ENCODE measurements at places on chromosomes 2 and 18.
A peak's percentile ranks its signal among the peaks of the same experiment; 100 is the strongest.

DNA sequence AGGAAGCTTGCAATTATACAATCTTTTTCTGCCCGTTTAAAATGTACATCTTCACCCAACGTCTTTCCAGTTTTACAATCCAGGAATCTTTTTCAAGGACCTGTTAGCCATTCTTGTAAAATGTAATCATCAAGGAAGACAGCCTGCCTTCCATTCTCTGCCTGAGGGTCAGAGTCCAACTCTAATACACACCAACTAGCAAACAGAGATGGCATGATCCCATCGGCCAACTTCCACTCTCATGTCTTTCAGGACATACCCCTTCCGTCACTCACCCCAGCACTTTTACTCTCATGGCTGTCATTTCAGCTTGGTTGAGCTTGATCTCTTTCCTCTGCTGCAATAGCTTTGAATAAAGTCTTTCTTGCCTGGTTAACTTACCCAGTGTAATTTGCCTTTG, 172.5 kb upstream of the NETO1 start:
- DNase-seq: no peak

- no peak for DNase-seq
These were observed 142.4 kb upstream of the ALPP start for GRCh38 chr2:232236200-232236599.

DNA sequence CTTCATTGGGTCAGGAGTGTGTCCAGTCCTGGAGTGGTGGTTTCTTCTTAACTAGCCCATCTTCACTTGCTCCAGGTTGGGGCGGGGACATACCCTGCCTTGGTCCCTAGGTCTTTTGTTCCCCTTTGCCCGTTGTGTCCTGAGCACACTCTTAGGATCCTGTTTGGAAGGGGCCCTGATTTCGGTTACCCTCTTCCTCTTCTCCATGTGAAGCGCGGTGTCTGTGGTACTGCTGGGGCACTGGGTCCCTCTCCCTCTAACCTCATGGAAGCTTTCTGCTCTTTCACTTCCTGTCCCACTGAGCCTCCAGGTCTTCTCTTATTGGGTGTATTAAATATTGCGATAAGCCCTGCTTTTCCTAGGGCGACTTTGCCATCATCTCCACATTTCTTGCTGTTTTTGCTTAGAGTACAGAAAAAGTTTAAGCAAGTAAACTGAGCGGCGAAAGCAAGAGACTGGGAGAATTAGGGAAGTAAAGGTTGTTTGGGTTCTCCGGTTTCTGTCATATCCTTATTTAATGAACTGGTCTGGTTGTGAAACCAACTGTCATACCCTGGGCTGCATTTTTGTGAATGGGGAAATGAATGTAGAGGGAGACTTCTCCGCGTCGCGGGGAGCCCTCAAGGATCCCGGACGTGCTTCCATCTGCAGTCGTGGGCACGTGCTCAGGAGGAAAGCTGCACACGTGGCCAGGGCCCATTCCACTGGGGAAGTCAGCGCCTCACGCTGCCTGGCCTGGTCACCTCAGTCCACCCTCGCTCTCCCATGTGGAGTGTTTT, 73.8 kb upstream of the B3GNT7 start:
- DNase-seq: no peak

DNA sequence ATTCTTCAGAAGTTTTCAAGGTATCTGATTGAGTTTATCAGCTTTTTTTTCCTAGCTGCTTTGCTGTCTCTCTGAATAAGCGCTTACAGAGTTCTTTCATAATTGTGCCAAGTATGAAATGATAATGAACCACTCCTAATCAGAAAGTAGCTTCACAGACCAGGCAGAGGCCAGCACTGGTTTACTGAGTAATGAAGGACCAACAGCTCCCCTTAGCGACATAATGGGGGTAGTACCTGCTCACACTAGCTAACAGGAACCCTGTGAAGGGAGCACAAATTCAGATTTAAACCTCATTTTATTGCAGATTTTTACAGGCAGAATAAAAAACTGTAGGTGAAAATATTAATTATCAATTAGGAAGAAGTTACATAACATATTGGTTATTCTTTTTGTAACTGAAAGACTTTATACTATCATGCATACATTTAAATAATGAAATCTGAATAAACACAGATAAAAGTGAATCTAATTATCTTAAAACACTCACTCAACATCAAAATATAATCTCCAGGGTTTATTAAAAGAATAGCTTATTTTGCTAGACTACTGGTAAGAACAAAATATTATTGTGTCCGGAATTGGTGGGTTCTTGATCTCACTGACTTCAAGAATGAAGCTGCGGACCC, 53.7 kb upstream of the LRRC30 start:
- DNase-seq: peak; percentile 11

GRCh38 chr2:7899923-7900322, 781.9 kb upstream of the ID2 start:
- DNase-seq: no peak

- DNase-seq: no peak
These were observed 164.3 kb downstream of the NEDD4L start for GRCh38 chr18:58208207-58208932.

DNA sequence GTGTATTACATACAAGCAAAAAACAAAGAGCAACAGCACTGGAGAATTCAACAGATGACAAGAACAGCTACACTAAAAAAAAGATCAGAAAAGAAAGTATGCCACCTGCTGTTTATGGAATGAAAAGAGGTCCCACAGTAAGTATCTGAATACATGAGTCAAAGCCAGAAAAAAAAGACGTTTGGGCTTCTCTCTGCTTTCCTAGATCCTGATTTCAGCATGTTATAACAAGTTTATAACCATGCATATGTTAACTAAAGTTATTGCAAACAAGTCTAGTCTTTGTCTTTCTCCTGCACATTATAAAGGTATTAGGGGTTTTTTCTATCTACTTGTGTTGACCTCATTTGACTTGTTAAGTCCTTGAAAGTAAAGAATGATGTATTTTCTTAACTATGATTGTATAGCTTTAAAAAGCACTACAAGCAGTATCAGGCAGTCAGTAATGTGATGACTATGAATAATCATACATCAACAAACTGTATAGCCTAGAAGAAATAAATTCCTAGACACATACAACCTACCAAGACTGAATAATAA, 108.5 kb upstream of the COL5A2 start:
- no peak for DNase-seq

DNA sequence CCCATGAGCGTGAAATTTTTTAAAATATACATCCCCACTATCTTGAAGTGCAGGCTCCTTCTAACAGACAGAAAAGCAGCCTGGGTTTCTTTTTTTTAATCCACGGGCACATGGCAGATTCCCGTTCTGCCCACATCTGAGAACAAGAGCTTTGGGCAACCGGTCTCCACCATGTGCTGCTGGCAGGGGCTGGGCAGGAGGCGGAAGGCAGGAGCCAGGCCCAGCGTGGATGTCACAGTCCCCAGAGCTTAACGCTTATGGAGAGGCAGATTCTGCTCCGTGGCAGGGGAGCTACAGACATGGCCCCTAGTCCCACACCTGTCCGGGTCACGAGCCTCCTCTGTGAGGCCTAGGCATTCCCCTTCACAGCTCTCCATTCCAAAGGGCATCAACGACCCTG, 503.0 kb upstream of the MYT1L start:
- DNase-seq: no peak

DNA sequence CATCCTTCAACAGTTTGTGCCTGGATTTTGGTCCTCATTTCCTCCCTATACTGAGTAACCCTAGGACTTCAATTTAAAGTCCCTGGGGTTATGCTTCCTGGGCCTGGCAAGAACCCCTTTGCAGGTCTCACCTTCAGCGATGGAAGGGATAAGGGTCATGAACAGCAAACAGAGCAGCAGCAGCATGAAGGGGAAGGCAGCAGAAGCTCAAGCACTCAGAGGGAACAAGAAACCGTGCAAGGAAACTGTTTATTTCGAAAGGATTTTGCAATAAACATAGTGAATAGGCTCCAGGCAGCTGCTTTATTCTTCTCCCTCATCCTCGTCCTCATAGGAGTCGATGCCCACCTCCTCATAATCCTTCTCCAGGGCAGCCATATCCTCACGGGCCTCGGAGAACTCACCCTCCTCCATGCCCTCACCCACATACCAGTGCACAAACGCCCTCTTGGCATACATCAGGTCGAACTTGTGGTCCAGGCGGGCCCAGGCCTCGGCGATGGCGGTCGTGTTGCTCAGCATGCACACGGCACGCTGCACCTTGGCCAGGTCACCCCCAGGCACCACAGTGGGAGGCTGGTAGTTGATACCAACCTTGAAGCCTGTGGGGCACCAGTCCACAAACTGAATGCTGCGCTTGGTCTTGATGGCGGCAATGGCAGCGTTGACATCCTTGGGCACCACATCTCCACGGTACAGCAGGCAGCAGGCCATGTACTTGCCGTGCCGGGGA, 2.8 kb upstream of the TUBA4B start:
- DNase-seq: no peak

GRCh38 chr18:10689236-10690034, 163.6 kb downstream of the NAPG start:
- no peak for DNase-seq

- no peak for DNase-seq
These were observed 12.7 kb downstream of the OLA1 start for GRCh38 chr2:174235680-174236079.

GRCh38 chr2:1736997-1737480, 7.3 kb downstream of the PXDN start:
- DNase-seq: no peak

DNA sequence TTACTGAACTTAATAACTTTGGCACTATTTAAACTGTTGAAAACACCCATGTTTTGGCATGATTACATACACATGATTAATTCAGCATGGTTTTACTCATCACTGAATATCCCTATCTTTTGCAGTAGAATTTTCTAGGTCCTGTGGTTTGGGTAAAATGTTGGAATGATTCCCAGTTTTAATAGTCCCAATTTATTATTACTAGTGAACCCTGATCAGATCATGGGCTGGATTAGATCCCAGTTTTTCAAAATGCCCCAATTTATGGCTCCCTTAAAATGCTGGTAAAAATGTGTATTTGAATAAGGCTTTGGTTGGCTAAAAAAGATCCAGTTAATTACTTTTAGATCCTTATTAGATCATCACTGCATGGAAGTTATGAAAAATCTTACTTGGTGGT, 273.6 kb upstream of the NRP2 start:
- DNase-seq: no peak

GRCh38 chr2:70104231-70105111, 17.2 kb downstream of the PCBP1 start:
- DNase-seq: peak; percentile 71

GRCh38 chr2:102708847-102709559, 52.8 kb upstream of the TMEM182 start:
- no peak for DNase-seq

GRCh38 chr2:26325851-26326250, 20.1 kb upstream of the SELENOI start:
- DNase-seq: no peak

Data from activated CD4-positive, alpha-beta memory T cell treated with anti-CD3 and anti-CD28 coated beads for 36 hours (primary cell).